ENCODE measurements at places on chromosomes 5 and 9.

DNA sequence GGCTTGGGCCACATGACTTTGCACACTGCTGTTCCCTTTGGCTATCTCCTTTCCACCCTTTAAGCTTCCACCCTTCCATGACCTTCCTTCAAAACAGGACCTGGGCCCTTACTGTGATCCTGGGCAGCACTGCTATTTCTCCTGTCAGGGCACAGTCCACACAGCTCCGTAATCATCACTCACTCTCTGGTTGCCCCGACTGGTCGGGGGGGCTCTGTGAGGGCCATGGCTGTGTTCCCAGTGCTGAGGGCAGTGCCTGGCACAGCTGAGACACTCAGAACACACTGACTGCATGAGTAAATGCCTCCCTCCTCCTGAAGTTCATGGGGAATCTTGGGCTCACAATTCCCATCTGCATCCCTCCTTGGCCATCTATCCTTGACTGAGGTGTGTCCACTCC is 12.2 kb downstream of the TRAF1 start:
- DNase-seq: no peak

DNA sequence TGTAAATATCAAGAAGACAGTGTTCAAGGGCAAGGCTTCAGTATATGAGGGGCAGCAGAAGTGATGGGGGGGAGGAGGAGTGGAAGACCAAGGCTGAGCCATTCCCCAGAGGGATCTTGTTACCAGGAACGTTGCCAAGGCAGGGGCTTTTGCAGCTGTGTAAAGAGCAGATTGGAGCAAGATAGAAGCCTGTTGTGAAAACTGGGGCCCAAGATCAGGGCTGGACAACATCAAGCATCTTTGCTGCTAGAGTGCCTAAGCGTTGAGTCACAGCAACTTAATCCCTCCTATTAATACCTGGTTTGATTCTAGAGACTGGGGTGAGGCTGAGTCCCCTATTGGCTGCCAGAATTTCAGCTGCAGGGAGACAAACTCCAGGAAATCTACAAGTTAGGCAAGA is 18.4 kb upstream of the ERCC6L2 start:
- DNase-seq: no peak

- DNase-seq: peak; percentile 39
These were observed 55.6 kb upstream of the COL5A1 start for GRCh38 chr9:134585746-134586706.

- DNase-seq: no peak
These were observed 330.0 kb downstream of the PRR16 start for GRCh38 chr5:120794121-120794520.

DNA sequence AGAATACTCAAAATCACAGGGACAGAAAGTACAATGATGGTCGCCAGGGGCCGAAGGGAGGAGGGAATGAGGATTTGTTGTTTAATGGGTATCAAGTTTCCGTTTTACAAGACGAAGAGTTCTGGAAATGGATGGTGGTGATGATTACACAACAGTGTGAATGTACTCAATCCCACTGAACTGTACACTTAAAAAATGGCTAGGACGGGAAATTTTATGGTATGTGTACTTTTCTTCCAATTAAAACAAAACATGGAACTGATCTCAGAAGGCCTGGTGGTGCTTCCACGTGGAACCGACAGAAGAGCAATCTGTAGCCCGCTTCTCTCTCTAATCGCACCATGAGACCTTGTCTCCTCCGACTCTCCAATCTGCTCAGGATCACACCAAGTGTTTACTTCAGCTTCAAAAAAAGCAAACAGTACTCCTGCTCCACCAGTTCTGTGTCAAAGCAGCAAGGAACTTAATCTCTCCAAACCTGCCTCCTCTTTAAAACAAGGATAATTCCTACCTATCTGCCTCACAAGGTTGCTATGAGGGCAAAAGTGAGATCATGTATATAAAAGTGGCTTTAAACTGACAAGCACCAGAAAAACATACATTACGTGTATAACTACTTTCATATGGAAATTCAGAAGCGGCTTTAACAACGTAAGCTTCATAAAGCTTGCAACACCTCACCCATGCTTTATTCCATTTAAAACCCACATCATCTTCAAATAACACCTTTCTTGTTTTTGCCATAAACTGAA is 2.1 kb downstream of the ECPAS start:
- DNase-seq: peak; percentile 84

- no peak for DNase-seq
These were observed 741.5 kb upstream of the RGMB start for GRCh38 chr5:98031926-98032325.

DNA sequence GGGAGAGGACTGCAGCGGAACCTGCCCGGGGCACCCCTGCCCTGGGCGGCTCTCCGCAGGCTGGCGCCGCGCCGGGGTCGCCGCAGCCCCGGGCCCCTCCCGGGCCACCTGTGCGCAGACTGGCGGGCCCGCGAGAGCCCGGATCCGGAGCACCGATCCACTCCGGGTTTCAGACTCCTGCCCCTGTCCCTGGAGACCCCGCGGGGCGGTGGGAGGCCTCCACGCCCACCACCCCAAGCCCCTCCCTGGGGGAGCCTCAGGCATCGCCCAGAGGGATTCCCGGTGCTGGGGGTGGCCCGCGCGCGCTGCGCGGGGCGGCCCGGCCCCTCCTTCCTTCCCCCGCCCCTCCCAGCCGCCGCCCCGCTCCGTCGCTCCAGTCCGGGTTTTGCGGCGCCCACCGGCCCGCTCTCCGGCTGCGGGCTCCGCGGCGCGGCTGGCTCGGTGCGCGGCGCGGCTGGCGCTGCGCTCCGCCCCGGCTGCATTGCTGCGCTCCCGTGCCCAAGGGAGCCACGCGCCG is at the start of gene UNC5A:
Gene UNC5A (plus strand): TSS at position 479 of the 517 bp plus-strand sequence. CDS start 192 bp downstream, outside the sequence.
- DNase-seq: no peak

DNA sequence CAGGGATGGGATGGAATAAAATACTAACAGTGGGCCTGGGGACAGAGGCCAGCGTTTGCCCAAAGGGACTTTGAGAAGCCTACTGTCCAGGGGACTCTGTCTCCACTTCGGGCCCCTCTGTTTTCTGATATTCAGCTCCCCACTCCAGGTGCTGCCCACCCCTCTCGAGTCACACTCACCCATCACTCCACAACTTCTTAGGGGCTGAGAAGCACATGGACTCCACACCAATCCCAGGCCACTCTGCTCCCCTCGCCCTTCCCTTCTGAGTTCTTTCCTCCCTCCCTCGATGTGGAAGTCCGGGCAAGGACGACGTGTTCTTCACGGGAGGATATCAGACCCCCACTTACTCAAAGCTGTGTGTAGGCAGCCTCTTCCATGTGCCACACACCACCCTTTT is 124.5 kb downstream of the BARX1 start:
- DNase-seq: no peak

GRCh38 chr5:180717989-180718388 is 21.9 kb downstream of the OR2Y1 start:
- no peak for DNase-seq

- no peak for DNase-seq
These were observed 1072.1 kb upstream of the WWC1 start for GRCh38 chr5:167219298-167219697.

- DNase-seq: no peak
These were observed 11.5 kb upstream of the FAM120AOS start for GRCh38 chr9:93464876-93465275.

GRCh38 chr5:178463321-178464155 is 126.7 kb downstream of the COL23A1 start:
- DNase-seq: no peak

DNA sequence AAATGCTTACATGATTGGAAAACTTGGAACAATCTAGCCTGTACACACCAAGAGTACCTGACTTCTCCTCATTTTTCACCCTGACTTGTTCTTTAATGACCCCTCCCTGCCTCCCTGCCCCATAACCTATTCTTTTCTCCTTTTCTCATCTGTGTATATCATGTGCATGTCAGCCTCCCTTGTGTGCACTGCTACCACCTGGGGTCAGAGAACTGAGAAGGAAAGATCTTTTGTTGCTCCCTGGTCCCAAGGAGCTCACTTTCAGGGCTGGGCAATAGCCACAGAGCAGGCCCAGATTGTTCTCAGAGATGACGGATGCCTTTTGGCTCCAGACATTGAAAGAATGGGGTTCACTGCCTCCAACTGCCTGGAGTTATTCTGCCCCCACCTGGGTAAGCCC is 5.1 kb downstream of the MAP1B start:
- DNase-seq: no peak

DNA sequence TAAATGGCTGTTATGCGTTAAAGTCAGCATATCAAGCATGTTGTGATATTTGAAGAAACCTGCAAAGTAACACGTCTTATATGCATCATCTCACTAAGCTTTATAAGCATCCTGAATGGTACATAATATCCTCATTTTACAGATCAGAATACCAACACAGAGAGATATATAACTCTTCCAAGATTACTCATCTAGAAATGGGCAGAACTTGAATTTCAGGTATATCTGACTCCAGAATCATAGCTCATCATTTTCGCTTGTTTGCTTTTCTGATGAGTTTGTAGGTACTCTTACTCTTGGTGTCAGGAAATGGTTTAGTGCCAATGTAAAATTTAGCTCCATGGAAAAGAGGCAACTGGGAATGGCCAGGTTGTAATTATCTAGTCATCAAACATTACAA is 232.3 kb upstream of the ANKH start:
- DNase-seq: peak; percentile 39

DNA sequence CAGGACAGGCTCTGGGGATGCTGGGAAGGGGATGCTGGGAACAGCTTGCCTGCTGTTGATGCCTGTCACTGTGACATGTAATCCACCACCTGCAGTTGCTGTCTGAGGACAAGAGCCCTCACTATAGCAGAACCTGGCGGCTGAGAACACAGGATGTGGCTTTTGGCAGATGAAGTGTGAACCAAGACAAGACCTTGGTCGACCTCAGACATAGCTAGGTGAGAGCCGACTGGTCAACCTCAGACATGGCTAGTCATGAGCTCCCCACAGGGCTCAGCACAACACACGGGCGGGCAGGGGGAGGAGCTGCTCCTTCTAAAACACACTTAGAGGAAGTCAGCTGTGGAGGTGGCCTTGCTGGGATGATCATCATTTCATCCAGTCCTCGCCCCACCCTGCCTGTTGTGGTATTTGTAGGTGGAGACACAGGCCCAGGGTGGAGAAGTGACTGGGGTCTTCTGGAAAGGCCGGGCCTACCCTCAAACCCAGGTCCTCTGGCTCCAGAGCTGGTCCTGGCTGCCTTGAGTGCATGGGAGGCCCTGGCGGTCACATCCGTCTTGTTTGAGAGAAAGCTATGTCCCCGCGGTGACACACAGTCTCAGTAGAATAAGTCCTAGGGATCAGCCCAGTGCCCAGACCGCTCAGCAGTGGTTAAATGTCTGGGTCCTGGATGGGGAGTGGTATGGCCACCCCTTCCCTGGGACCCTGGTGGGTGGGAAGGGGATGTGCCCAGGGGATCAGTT is 6.1 kb downstream of the SUSD3 start:
- no peak for DNase-seq

GRCh38 chr5:35036536-35036935 is 11.2 kb downstream of the AGXT2 start:
- no peak for DNase-seq

DNA sequence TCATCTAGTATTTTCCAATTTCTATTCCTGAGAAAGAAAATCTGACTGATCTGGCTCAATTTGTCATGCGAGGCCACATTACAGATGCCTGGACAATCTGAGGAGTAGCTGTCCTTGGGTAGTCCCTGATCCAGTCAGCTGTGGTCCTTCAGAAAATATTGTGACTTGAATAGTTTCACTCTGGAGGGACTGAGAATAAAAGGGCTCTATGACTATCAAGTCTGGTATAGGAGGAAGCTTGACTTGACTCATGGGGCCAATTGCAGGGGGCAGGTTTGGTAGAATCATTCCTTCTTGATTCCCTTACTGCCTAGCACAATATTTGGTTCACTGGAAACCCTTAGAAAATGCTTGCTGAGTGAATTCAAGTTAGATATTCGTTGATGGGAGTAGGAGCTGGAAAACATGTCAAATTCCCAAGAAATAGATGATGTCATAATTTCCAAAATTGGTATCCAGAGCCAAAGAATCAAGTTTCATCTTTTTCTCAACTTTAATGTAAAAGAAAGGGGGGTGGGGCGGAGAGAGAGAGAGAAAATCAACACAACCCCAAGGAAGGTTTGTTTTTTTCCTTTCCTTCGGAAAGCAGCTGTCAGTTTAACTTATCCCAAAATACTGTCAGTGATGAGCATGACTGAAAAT is 32.4 kb upstream of the STX17 start:
- DNase-seq: no peak

DNA sequence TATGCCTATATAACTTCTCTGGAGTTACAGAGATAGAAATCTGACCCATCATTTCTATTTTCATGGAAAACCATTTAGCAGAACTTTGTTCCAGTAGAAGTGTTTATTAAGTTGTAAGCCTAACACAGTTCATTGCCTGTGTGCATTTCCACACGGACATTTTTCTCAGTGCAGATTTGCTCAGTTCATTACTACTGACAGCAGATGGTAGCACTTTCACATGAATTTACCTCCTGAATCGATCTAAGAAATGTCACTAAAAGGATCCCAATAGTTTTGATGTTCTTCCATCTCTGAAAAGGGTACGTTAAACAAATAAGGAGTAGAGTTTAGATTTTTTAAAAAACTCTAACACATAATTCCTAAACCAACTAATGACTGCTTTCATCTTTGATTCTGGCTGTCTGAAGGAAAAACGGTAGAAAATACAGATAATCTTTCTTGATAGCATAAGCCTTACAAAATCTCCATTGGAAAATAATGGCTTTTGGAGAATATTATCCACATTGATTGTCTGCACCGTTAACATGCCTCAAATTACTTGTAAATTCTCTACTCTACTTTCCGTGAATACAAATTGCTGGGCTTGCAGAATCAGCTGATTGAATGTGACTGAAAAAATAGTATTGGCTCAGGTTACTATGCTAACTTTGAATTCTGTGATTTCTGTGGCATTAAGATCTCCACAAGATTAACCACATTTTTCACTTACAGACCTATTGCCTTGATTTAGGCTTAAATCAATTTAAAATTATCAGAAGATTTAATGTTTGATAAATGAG is 33.1 kb downstream of the RPS23 start:
- no peak for DNase-seq

DNA sequence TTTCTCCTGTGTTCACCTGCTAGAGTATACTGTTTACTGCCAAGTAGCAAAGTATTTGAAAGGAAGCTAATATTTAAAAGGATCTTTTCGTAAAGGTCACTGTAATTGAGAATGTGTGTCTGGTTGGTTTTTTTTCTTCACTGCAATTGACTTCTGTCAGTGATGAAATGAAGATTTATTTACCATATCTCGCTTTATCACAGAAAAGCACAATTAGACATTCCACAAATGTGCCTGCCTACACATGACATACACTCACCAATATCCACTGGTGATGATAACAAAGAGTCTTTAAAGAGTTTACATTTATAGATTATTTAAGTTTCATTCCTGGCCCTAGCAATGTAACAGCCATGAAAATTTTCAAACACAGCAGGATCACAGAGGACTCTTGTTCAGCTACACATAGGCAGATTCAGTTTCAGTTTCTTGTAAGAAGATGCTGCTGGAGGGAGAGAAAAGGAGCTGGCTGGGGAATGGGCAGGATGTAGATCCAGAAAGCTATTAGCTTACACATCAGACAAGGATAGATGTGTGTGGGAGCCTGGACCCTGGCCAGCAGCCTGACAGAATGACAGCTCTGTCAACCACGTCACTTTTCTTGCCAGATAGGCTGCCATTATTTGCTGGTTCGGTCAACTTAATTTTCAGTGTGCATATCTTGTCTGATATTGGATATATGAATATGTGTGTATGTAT is 104.0 kb downstream of the GDNF start:
- no peak for DNase-seq

GRCh38 chr5:173837654-173838053 is 50.5 kb upstream of the CPEB4 start:
- no peak for DNase-seq
